EH (cell line): ENCODE measurements at places on chromosomes 11 and 22.

GRCh38 chr11:18135308-18135707, 2.9 kb downstream of the MRGPRX3 start:
- DNase-seq, result no peak

- peak; percentile 46 for DNase-seq
Measured at GRCh38 chr11:14894657-14895598, 2.9 kb upstream of the CYP2R1 start.

DNA sequence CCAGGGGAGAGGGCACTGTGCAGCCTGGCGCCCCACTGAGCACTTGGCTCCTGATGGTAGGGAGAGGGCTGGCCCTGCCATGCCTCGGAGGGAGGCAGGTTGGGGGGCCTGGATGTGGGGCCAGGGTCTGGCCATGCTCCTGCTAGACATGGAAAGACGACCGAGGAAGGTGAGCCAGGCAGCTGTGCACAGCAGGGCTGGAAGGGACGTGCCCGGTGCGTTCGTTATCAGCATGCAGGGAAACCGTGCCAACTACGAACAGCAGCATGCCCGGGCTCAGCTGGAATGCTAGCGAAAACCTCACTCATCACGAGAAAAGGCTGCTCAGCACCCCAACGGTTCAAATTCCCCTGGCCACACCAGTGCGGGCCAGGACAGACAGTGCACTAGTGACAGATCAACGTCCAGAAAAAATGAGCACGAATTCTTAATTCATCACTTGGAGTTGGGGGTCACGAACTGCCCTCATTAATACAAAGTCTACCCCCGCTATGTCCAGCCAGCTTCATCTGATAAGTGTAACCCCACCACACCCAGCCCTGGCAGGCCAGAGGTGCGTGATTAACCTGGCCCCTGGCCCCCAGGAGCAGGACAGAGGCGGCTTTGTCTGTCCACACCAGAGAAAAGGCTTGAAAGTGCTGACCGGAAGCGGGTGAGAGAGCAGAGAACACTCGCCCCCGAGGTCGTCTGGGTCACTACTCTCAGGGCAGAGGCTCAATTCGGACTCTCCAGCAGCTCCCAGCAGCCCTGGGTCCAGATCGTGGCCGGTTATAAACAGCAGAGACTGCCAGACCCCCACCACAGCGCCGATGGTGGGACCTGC, 84.2 kb downstream of the CELSR1 start:
- DNase-seq, result no peak

GRCh38 chr11:105700271-105700670, 90.4 kb downstream of the GRIA4 start:
- no peak for DNase-seq

GRCh38 chr11:134071766-134072402, 3.0 kb downstream of the JAM3 start:
- peak; percentile 48 for DNase-seq

GRCh38 chr11:74278103-74278502, 33.3 kb downstream of the P4HA3 start:
- DNase-seq, result no peak

GRCh38 chr22:43639228-43639948, 172.7 kb downstream of the EFCAB6 start:
- no peak for DNase-seq

DNA sequence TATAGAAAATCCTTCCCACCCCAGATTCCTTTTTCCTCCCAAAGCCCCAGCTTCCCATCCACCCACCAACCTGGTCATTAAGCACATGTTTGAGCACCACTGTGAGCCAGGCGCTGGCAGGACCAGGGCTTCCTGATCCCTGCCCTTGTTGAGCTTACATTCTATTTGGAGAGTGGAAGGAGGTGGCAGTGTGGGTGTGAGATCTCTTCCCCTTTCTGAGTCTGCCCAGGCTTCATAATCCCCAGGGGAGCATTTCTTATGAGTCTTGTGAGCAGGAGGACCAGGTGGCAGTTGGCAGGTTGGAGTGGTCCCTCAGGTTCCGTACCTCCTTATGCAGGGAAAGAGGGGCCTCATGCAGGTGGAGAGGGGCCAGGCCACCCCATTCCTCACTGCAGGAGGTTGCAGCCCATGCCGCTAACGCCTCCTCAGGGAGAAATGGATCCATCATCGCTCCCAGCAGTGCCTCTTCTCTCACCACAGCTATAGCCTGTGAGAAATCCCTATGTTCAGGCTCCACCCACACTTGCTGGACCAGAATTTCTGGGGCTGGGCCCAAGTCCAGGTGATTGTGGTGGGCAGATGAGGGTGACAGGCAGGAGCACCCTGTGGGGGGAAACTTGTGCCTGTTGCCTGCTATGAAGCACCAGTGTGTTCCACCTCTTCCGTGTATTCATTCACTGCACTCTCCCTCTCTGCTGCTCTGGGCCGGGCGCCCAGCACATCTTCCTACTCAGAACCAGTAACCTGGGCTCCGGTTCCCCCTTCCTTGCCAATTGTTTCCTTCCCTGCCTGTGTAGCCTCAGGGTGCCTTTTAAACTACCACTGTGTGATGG, 23.5 kb downstream of the UBE2L3 start:
- DNase-seq, result no peak

DNA sequence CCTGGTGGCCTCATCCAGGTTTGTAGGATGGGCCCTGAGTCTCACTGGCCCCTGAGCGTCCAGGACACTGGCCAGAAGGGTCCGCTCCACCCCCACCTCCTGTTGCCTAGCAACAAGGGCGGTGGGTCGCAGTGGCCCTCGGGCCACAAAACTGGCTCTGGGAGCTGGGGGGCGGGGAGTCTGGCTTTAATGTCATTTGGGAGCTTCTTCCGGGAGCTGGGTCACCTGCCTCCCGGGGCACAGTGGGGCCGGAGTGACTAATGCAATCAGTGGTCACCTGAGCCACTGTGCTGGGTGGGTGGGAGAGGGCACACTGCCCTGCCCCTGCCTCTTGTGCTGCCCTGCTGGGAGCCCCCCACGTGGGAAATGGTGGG, 2.6 kb downstream of the TH start:
- no peak for DNase-seq

GRCh38 chr11:44833877-44834452, 107.2 kb downstream of the TSPAN18 start:
- no peak for DNase-seq

DNA sequence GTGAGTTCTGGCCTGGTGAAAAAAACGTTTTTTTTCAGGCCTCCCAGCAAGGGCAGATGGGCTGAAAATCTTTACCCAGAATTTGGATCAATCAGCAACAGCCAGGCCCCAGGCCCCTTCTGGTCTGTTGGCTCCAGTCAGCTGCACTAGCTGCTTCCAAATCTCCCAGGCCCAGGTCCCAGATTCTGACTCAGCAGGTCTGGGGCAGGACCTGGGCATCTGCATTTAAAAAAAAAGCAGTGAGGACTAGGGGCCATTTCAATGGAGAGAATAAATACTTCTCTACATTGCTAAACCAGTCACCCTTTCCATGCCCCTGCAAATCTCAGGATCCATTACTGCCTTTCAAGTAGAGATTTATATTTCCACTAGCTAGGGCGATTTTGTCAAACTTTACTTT, 4.3 kb downstream of the SLC15A3 start:
- no peak for DNase-seq

DNA sequence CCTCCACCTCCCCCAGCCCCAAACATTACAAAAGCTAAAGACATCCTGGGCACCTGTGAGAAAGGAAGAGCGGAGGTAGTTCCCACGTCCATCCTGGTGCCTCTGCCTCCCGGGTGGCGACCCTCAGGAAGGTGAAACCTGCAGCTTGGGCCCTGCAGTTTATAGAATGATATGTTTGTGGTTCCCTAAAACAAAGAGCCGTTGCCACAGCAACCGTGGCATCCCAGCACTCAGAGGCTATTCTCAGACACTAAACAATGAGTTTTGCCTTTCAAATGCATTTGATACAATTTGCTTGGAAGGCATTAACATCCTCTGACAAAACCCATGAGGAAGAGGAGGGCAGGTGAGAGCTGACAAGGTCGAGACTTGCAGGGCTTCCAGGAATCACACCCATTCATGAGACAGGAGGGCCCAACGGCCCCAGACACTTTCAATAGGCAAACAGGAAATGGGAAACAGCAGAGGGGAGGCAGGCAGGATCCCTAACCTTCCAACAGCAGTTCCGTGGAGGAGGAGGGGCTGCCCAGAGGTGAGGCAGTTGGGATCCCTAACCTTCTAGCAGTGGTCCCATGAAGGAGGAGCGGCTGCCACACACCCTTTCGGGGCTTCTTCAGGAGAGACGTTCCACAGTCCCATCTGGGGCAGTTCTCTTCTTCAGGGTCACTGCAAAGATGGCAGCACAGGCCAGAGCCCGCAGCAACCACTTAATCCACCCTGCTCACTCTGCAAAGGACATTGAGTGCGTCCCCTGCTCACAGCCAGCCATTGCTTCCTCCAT, 379.2 kb downstream of the SHANK2 start:
- no peak for DNase-seq

DNA sequence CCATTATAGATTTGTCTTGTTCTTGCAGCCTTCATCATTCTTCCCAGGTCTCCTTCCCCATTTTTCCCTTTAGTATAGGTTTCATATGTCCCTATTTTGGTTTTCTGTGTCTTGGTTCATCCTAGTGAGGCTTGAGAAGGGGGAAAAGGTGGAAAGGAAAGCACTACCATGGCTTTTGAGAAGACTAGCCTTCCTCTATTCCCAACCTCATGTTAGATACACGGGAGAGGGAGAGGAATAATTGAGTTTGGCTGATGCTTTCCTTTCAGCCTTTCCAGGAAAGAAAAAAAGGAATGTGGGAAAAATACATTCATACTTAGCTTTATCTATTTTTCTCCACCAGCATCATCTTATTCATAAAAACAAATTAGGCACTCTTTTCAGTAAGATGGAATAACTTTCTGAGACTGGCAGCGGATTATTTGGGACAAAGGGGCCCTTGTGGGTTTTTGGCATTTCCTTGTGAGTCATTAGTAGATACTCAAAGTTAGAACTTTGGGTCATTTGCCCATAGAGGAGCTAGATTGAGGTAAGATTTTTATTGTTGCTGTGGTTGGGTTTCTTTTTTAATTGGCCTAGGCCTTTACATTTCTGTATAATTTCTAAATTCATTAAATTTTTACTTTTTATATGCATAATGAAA, 23.8 kb downstream of the CAPRIN1 start:
- peak; percentile 94 for DNase-seq

DNA sequence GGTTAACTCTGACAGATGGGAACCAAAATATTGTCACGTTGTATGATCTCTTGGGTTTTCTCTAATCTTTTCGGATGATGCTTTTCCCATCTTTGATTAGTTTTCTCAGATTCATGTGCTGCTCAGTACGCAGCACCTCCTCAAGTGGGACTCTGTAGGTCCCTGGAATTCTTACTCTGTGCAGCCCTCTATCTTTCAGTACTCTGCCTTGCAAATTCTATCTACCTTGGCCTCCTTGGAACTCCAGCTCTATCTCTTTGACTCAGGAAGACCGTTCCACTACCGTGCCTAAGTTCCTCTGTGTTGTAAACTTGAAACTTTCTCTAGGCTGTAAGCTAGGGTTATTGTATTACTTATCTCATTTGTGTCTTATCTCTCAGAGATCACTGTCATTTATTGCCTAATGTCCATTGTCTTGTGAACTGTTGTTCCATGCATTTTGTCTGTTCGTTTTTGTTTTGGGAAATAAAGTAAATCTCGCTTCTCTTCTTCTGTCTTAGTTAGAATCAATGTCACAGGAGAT, 20.1 kb upstream of the CHORDC1 start:
- DNase-seq, result no peak

- DNase-seq, result no peak
Measured at GRCh38 chr11:135019899-135020298, 607.9 kb upstream of the B3GAT1 start.

- no peak for DNase-seq
Measured at GRCh38 chr22:49462795-49463194, 364.9 kb downstream of the BRD1 start.

DNA sequence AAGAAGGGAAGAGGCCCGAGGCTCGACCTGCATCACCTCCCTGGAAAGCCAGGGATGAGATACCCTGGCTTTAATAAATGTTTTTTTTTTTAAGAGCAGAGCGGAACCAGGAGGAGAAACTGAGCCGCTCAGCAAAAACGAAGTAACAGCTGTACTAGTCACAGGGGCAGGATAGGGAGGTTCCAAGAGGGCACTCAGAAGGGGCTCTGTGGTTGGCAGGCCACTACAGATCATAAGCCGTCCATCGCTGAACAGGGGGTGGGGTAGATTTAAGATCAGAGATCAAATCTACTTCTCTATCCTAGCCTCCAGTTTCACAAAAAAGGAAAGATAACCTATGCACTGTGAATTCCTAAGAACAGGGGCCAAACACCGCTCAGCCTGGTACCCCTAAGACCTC, 625 bp downstream of the EIF3D start:
- peak; percentile 46 for DNase-seq
